ENCODE measurements at places on chromosomes 1 and 21. TPM values are rescaled to one million over a fixed set of nuclear protein-coding genes. Genes with fewer than 3 reads are reported as not detected.

KCNE2 gene
- total RNA-seq: not detected

PRELP gene
- total RNA-seq: 0.05 TPM

RHOU gene
- total RNA-seq: 1.2 TPM

PGBD5 gene
- total RNA-seq: 54.5 TPM

MCOLN2 gene
- 0.89 TPM for total RNA-seq

RXFP4 gene
- not detected for total RNA-seq

CD34 gene
- total RNA-seq: 0.35 TPM

GPR61 gene
- total RNA-seq: not detected

B3GALT6 gene
- total RNA-seq: 48.8 TPM

LRRC53 gene
- not detected for total RNA-seq

IQGAP3 gene
- total RNA-seq: 1.5 TPM

USP16 gene
- total RNA-seq: 36.6 TPM

OXCT2 gene
- total RNA-seq: 0.65 TPM

IFI6 gene
- 63.6 TPM for total RNA-seq

SPRR5 gene
- not detected for total RNA-seq

SPRR4 gene
- total RNA-seq: not detected

RGS1 gene
- not detected for total RNA-seq

FAM72C gene
- total RNA-seq: 1.6 TPM

FCRLA gene
- total RNA-seq: not detected

KIAA1614 gene
- 5.9 TPM for total RNA-seq

NUP210L gene
- total RNA-seq: 0.05 TPM

G0S2 gene
- total RNA-seq: 67.4 TPM

FMO1 gene
- 0.87 TPM for total RNA-seq

FRRS1 gene
- 5.0 TPM for total RNA-seq

RYR2 gene
- not detected for total RNA-seq

SLAMF8 gene
- total RNA-seq: 0.30 TPM

SLC30A7 gene
- 38.0 TPM for total RNA-seq

TPTE gene
- total RNA-seq: not detected

S100A12 gene
- not detected for total RNA-seq

TNFAIP8L2 gene
- not detected for total RNA-seq

ACOT11 gene
- 1.4 TPM for total RNA-seq

S100A7A gene
- not detected for total RNA-seq

ASTN1 gene
- under 0.01 TPM for total RNA-seq

Measured in renal cortical epithelial cell (primary cell).